CD4-positive, alpha-beta T cell (primary cell): ENCODE measurements at places on chromosomes 16 and 17. TPM values are rescaled to one million over a fixed set of nuclear protein-coding genes. Genes with fewer than 3 reads are reported as not detected.

SSTR5 gene
- not detected for total RNA-seq

FOXL1 gene
- not detected for total RNA-seq

ZP2 gene
- total RNA-seq, result not detected

- no peak for DNase-seq
Observed at GRCh38 chr16:14961405-14962186, 13.2 kb upstream of the PDXDC1 start.

GRCh38 chr17:46820592-46821450 lies 2.3 kb upstream of the WNT3 start:
- no peak for DNase-seq

- no peak for DNase-seq
Observed at GRCh38 chr17:11047228-11047627, 193.8 kb upstream of the SHISA6 start.

GRCh38 chr16:1288813-1289476 lies 20.5 kb upstream of the UBE2I start:
- DNase-seq, result no peak
